ENCODE measurements at places on chromosomes 5 and 9.

DNA sequence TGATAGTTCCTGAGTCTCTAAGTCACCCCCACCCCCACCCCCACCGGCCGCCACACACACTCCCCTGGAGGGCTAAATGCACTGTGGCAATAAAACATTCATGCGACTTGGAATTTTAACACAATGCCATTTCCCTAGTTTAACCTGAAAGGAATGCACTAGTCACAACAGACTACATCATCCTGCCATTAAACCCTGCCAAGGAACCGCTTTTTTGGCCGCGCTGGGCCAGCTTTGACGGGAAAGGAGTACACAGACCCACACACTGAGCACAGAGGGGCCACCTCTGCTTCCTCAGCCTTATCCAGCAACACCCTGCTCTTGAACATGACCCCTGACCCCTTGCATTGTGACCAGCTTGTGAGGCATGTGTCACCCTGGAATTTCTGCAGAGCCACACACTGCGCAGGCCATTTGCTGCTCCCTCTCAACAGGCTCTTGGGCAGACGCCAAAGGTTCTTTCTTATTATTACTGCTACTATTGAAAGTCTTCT is 165.3 kb downstream of the BNC2 start:
- DNase-seq = no peak

DNA sequence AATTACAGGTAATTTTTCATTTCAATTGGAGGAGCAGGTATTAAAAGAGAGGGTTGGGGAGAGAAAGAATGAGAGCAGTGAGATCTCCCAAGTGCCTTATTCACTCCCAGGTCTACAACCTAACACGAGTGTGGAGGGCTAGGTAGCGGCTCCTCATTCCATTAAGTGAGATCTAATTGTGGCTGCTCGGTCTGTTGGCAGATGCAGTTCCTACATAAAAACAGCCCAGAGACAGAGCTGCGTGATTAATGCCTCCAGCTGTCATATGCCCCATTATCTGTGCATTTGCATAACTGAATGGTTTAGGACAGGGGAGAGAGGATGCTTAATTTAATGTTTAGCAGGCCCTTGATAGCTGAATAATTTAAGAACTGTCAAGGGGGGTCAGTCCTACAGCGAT is 100.5 kb downstream of the PSAT1 start:
- no peak for DNase-seq

DNA sequence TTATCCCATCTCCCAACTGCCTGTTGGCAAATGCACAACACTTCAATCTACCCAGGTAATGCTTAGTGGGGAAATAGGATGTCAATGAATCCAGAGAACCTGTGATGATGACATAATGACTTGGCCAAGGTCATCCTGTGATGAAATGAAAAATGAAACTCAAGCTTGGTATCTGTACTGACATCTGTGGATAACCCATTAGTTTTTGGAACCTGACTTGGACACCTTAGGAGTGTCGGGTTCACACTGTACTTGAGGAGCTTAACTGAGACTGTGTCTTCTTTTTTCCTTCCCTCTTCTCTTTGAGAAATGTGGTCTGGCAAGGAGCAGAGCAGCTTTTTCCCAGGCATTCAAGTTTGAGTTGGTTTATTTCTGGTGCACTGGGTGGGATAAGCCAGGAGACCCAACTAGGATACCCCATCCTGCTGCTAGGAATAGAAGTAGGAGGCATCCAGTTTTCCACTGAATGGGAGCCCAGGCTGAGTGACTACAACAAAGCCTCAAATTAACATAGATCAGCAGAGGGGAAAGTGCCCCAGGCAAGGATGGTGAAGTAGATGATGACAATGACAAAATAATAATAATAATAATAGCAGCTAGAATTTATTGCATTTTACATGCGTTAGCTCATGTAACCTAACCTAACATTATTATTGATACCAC is 72.1 kb downstream of the ADRB2 start:
- DNase-seq = no peak

DNA sequence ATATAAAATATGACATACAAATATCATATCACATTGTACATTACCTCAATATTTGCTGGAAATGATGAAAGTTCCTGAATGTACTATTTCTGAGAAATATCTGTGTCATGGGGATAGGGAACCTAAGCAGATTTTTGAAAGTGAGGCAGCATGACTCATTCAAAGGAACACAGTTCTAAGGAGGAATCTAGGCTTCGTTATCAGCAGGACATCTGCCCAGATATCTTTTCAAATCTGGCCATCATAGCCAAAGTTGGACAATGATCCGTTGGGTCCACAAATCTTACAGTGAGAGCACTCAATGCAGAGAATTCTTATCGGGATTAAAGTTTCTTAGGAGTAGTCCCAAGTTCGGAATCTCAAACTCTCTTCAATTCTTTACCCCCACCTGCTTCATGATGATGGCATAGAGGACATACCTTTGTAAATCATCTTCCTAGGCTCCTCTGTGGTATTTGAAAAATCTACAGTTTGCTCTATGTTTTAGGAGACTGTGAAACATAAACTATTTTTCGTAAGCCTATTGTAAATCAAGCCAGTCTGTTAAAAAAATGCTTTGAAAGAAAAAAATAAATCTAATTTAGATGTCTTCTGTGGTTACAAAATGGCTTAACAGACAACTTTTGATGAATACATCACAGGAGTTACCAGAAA is 29.4 kb upstream of the ALDH1A1 start:
- DNase-seq = no peak

GRCh38 chr5:4785971-4786370 is 354.2 kb upstream of the ADAMTS16 start:
- DNase-seq = no peak

GRCh38 chr5:121919046-121919445 is 42.7 kb upstream of the SRFBP1 start:
- DNase-seq = no peak

DNA sequence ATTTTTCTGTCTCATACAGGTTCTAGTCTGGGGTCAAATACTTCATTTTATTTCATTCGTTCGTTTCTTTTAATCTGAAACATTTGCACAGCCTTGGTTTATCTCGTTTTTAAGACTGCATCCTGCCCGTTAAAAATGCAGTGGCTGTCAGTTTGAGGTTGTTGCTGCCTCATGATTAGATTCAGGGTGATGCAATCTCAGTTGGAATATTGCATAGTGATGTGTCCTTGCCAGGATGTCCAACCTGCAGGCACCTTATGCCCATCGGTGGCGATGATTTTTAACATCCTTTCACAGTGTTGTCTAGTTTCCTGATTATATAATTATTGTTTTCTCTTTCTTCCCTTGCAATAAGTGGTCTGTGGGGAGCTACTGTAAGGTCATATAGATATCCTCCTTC is 45.1 kb downstream of the SH3GL2 start:
- no peak for DNase-seq
